Spinal cord (tissue), 10 donors: ENCODE measurements at places on chromosomes 12 and 14.

DNA sequence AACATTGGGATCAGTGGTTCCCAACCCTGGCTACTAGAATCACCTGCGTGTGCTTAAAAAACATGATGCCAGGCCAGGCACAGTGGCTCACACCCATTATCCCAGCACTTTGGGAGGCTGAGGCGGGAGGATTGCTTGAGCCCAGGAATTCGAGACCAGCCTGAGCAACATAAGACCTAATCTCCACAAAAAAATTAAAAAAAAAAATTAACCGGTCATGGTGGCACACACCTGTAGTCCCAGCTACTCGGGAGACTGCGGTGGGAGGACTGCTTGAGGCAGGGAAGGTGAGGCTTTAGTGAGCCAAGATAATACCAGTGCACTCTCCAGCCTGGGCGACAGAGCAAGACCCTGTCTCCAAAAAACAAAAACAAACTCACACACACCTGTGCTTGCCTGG, 2.0 kb downstream of the KCTD10 start:
- no peak for DNase-seq

- no peak for DNase-seq
These were observed 22.8 kb downstream of the GSTZ1 start for GRCh38 chr14:77343662-77344061.

GRCh38 chr12:69066492-69067373, 133.8 kb upstream of the CPM start:
- no peak for DNase-seq

- no peak for DNase-seq
These were observed 2.9 kb downstream of the GLIPR1 start for GRCh38 chr12:75483431-75483830.

- DNase-seq: no peak
These were observed 2.9 kb downstream of the NEK9 start for GRCh38 chr14:75123991-75124390.

GRCh38 chr12:25417071-25417470, 136.0 kb downstream of the LMNTD1 start:
- no peak for DNase-seq

DNA sequence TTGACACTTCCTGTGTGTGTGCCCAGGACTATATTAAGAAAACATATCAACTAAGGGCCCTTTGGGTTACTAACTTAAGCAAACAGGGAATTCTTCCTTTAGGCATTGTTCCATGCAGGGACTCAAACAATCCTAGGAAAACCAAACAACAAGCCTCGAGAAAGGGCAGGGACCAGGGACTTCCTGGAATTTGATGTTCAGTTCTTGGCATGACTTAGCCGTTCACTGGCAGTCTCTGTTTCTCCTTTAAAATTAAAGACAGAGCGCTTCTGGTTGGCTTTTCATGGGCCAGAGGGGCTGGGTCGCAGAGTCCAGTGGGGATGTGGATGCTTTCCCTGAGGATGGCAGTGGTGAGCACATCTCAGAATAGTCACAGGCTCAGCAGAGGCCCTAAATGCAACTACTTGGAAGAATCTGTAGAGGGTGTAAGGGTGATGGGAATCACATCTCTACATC, 35.2 kb downstream of the RNFT2 start:
- no peak for DNase-seq

GRCh38 chr12:67504026-67504425, 144.5 kb upstream of the DYRK2 start:
- DNase-seq: no peak

- no peak for DNase-seq
These were observed 157.5 kb downstream of the PLCZ1 start for GRCh38 chr12:18580291-18580690.

GRCh38 chr14:73142216-73142615, 5.9 kb downstream of the PSEN1 start:
- DNase-seq: no peak

GRCh38 chr12:54126696-54127537, 61.9 kb downstream of the SMUG1 start:
- no peak for DNase-seq

GRCh38 chr12:79707830-79708229, 17.1 kb upstream of the PAWR start:
- DNase-seq: no peak

GRCh38 chr14:51400139-51400538, 160.1 kb downstream of the TMX1 start:
- DNase-seq: no peak

DNA sequence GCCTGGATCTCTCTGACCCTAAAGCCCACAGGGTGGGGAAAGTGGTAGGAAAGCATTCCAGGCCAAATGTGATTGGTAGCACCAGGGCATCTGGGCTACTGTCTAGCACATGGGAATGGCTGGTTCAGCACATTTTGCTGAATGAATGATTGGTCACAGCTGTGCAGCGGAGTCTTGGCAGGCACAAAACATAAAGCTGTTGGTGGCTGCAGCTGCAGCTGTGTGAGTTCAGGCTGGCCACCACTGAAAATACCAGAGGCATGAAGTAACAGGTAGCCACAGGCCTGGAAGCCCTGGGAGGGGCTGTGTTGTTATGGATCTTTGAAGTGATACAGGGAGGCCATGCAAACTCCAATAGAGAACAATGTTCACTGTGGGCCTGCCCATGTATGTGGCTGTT, 72.7 kb downstream of the MYRFL start:
- DNase-seq: no peak

GRCh38 chr14:76716285-76716684, 45.0 kb upstream of the VASH1 start:
- DNase-seq: peak; percentile 27

DNA sequence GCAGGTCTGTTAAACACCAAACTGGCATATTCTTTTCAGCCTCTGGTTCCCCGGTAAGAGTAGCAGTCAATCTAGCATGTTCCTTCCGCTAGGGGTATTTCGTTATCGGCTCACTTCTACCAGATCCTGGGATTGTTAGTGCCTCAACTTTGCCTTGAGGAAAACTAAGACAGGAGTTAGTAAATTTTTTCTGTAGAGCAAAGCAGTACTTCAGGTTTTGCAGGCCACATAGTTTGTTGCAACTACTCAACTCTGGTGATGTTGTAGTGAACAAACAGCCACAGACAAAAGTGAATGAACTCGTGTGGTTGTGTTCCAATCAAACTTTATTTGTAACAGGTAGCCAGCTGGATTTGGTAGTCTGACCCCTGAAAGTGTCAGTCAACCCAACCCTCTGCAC, 6.3 kb upstream of the CDH24 start:
- DNase-seq: no peak

- peak; percentile 95 for DNase-seq
These were observed 286.9 kb upstream of the PRKD1 start for GRCh38 chr14:30214461-30215090.

DNA sequence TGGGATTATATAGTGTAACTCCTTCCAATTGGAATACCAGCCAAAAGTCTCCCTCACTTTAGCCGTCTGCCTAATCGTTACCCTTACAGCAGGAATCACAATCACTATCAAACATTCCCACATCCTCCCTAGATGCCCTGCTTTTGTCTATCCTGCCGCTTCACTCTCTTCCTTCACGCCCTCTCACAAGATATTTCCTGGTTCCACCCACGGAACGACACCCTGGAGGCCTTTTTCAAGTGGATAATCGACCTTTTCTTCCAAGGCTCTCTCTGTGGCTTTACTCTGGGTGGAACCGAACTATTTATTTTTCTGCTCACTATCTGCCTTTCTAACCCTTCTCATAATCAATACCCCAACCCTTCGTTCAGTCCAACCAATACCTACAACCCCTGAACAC, 58.9 kb downstream of the MOK start:
- no peak for DNase-seq

GRCh38 chr12:123522164-123522563, 11.4 kb downstream of the RILPL1 start:
- no peak for DNase-seq

GRCh38 chr14:89196545-89196944, 220.5 kb downstream of the FOXN3 start:
- DNase-seq: no peak

DNA sequence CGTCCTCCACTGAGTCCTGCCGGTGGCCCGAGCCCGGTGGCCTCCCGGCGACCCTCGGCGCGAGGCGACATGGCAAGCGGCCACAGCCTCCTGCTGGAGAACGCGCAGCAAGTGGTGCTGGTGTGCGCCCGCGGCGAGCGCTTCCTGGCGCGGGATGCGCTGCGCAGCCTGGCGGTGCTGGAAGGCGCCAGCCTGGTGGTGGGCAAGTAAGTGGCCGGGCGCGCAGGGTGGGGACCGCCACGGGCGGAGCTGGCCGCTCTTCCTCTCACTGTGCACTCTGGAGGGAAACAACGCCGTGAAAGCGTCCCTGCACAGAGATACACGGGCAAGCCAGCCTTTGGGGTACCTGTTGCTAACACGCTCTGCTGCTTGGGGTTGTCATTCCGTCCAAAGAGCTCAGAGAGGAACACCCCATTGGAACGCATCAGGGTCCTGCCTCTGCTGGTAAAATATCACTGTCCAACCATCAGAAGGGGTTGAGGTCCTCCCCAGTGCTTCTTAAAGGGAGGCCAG, at the start of gene AMDHD1:
Gene AMDHD1 (plus strand): TSS at position 2 of the 513 bp plus-strand sequence. CDS start 68 bp downstream, at position 70.
- DNase-seq: peak; percentile 79

- no peak for DNase-seq
These were observed 194.1 kb downstream of the BTG1 start for GRCh38 chr12:91951571-91951970.

GRCh38 chr12:41045509-41045908, 142.6 kb upstream of the PDZRN4 start:
- no peak for DNase-seq

- no peak for DNase-seq
These were observed 292.8 kb upstream of the SFSWAP start for GRCh38 chr12:131418121-131418520.

GRCh38 chr12:53659571-53659981, 16.3 kb downstream of the ATP5MC2 start:
- no peak for DNase-seq

DNA sequence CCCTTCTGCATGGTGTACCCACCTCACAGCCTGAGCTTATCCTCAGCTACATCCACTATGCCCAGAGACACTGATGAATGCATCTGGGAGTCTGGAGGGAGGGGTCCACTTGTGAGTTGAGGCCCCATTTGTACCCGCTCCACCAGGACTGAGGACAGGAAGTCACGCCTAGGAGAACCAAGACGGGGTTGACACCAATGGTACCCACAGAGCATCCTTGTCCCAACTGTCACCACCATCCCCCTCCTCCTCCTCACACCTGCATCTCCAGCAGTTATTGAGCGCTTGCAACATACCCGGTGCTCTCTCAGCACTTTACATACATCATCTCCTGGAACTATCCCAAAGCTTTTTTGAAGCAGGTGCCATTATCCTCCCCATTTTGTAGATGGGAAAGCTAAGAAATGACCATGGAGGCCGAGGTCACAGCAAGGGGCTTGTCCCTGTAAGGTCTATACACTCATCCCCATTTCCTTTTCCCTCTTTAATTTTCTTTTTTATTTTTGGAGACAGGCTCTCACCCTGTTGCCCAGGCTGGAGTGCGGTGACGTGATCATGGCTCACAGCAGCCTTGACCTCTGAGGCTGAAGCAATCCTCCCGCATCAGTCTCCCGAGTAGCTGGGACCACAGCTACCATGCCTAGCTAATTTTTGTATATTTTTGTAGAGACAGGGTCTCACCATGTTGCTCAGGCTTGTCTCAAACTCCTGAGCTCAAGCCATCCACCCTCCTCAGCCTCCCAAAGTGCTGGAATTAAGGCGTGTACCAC, 31.7 kb downstream of the DGLUCY start:
- no peak for DNase-seq

GRCh38 chr14:99479906-99480869, at the start of gene SETD3:
TSS of gene SETD3 (minus strand) at chr14:99480859. CDS start at chr14:99465805, 15,054 bp downstream.
- DNase-seq: no peak

DNA sequence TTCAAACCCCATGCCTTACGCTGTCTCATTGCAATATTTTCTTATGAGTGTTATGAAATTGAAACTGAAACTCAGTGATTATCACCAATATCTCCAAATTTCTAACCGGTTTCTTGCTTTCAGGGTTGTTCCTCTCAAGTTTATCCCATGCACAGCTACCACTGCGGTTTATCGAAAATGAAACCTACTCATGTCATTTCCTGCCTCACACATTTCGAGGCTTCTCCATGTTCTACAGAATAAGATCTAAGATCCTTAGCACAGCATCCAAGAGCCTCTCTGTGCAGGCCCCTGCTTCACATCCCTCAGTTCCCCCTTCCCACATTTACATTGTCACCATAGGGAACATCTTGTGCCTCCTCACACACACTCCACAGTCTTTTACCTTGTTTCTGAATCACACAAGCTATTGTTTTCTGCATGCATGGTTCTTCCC, 45.5 kb upstream of the FAR2 start:
- DNase-seq: no peak

DNA sequence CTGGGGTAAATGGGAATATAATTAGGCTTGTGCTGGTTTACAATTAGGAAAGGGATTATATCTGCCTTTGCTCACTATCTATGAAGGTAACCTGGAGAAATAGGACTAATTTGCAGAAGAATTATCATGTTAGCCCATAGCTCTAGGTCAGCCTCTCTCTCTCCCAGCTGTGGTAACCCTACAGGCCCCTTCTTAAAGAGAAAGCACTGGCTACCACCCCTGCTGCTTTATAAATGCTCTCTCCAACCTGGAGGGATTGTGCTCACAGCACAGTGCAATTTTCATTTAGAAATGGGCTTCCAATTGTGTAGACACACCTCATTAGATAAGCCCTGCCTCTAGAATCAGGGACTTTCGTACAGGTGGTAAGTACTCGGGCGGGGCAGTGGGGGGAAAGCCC, 22.7 kb upstream of the MGST1 start:
- DNase-seq: no peak

- DNase-seq: no peak
These were observed 7.8 kb downstream of the PPTC7 start for GRCh38 chr12:110575326-110575725.

GRCh38 chr14:88798156-88798555, 5.4 kb upstream of the EML5 start:
- DNase-seq: no peak
